Hematopoietic multipotent progenitor cell treated with erythropoietin and hydrocortisone succinate and interleukin-3 and kit ligand, for 8 days (in vitro differentiated cells): ENCODE measurements at places on chromosomes 6 and 20.

DNA sequence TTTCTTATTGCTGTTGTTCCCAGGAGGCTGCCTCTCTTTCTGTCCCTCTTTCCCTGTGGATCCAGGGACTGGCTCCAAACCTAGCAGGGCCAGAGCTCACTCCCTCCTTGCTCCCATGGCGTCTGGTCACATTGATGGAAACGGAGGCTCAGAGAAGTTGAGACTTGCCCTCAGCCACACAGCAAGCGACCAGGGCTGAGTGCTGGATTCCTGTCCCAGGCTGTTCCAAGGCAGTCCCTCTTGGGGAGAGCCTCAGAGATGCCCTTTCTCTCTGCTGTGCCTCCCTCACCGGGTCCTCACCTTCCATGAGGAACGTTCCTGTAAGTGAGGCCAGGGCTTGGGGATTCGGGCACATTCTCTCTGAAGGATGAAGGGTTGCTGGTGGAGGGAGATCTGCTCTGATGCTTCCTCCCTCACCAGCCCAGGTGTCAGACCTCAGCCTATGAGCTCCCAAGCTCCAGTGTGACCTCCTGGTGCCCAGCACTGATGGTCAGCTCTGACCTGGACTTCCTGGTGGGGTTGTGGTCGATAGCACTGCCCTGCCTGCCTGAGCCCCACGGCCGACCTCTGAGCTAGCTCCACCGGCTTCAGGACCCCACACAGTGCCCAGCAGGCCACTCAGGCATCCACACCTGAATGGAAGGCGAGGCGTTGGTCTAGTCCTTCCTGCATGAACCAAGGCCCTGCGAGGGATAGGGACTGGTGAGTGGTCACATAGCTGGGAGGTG, 26.8 kb downstream of the SUN5 start:
- no peak for DNase-seq

GRCh38 chr6:86715676-86716075, 221.7 kb upstream of the HTR1E start:
- DNase-seq: no peak

- no peak for DNase-seq
Measured at GRCh38 chr6:33877982-33878535, 74.3 kb upstream of the MLN start.

GRCh38 chr6:154689493-154690255, 43.5 kb upstream of the SCAF8 start:
- DNase-seq: no peak

DNA sequence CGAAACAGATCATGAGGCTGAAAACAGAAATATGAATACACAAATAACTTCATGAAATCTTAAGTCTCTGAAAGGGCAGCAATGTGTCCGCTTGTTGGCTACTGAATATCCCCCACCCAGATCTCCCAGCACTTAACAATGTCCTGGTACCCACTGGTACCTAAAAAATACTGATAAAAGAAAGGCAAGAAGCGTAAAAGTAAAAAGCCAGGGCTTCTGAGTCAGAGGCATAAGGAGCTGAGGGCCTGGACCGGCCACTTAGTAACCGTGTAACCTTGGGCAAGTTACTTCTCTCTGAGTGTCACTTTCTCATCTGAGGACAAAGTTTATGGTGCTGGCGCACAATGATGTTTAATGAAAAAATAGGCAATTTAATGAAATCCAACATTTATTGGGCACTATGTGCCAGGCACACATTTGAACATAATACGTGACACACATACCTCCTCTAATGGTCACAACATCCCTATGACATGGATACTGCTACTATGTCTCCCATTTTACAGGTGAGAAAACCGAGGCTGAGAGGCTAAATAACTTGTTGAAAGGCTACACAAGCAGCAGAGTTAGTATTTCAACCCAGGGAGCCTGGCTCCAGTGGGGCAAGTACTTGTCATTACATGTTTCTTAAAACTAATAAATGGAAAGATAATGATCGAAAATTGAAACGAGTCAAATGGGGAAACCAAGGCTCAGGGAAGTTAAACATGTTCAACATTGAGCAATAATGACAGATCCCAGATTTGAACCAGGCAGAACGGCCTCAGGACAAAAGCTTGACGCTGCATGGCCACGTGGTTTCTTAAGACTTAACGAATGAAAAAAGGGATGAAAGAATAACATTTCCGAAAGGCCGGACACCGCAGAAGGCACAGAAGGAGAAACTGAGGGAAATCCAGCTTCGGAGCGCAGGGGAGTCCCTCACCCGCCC, 828 bp downstream of the TP53RK start:
- DNase-seq: peak; percentile 43

DNA sequence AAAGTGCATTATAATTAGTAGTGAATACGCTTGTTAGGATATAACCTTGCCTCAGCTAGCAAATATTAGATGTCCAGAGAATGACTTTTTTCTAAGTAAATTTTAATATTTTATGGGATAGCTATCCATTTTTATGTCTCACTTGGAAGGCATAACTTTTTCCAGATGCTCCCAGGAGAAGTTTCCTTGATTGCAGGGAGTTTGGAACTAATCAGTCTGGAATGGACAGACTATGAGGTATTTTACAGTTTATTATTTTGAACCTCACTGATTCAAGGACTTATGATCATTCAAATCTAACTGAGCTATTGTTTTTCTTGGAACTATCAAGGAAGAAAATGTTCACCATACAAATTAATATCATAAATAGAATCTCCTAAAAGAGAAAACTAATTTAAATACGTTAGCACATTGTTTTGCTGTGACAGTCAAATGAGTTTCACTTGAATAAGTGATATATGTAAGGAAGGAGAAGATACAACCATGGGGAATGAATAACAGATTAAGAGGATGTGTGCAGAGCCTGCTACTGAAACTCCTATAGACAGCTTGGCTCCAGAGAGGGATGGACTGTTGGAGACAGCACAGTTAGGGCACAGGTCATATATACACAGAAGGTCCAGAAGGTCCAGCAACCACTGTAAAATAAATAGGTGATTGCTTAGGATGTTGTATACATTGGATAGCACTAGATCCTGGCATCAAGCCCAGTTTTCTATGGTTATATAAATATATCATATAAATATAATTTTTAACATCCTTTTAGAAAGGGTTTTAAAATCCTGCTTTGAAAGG, 20.6 kb upstream of the LCA5 start:
- DNase-seq: no peak

GRCh38 chr6:35192301-35192860, 21.4 kb upstream of the SCUBE3 start:
- DNase-seq: no peak

DNA sequence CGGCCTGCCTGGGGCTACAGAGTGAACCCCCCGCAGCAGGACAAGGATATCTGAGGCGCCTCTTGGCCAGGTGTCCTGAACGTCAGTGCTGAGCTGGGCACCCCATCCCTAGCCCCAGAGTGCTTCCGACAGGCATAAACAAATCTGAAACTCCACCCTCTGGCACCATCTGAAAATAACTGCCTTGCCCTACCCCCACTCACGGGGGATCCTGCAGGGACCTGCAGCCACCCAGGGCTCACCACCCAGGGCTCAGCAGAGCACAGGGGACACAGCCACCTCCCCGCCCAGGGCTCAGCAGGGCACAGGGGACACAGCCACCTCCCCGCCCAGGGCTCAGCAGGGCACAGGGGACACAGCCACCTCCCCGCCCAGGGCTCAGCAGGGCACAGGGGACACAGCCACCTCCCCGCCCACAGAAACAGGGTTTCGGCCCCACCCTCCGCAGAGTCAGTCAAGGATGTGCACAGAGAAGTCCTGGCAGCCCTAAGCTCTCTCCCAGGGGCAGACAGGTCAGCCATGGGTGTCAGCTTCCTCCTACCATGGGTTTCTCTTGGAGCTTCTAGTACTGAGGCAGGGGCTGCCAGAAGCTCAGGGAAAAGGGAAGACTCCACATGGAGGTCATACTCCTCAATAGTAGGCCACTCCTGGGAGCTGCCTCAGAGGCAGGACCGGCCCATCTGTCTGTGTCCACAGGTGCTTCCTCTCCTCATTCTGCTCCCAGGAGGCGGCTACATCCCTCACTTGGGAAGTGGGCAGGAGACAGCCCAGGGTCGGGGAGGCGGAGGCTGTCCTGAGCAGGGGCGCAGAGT, 4.6 kb downstream of the UCKL1 start:
- DNase-seq: no peak

DNA sequence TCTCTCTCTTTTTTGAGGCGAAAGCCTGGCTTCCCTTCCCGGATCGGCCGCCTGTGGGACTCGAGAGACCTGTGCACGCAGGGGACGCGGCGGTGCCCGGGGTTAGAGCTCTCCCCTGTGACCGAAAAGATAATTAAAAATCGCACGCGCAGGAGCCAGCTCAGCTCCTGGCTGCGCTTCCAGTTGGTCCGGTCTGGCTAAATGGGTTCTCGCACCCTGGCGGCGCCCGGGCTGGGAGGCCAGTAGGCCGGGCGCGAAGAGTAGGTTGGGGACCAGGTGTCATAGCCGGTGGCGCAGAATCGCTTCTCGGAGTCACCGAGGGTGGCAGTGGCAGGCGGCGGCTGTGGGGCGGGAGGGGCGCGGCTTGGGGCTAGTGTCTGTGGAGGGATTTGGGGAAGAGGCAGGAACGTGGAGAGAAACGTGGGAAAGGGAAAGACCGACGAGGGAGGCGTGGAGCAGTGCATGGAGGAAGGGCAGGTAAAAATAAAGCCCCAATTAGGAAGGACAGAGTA, 41.9 kb upstream of the SUPT3H start:
- peak; percentile 69 for DNase-seq

- DNase-seq: no peak
Measured at GRCh38 chr6:116072368-116072767, 11.7 kb upstream of the FRK start.

GRCh38 chr6:29510746-29511300, 23.1 kb upstream of the MAS1L start:
- DNase-seq: no peak

- DNase-seq: no peak
Measured at GRCh38 chr20:10466855-10467254, 31.8 kb downstream of the SLX4IP start.

DNA sequence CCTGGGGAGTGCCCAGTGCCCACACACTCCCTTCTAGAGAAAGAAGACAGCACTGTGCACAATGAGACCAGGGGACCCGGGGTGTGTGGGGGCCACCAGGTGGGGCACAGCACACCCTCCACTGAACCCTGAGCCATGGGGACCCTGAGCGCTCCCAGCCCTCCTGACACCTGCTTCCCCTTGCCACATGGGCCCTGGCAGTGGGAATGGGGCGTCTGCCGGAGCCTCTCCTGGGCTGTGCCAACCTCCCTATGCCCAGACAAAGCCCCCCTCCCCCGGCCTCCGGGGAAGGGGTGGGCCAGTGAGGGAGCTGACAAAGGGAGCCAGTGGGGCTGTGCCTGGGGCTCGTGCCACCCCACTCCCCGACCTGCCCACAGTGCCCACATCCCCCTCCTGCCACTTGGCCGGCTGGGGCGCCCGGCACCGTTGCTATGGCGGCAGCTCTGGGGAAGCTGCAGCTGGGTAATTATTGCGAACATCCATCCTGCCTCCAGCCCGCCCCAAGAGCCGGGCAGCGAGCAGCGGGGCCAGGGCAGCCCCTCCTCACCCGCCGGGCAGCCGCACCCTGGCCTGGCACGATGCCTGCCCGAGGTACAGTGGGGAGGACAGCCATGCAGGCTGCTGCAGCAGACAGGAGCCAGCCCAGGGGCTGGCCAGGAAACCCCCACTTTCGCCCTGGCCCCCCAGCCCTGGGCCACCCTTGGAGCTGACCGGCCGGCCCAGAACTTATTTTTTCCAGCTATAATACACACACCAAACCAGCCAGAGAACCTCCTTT, 41.9 kb upstream of the NOL4L start:
- peak; percentile 73 for DNase-seq
